ENCODE measurements at places on chromosomes 13 and 19.

- DNase-seq: peak; percentile 24
These were observed 11.0 kb downstream of the SIGLEC11 start for GRCh38 chr19:49949742-49950589.

DNA sequence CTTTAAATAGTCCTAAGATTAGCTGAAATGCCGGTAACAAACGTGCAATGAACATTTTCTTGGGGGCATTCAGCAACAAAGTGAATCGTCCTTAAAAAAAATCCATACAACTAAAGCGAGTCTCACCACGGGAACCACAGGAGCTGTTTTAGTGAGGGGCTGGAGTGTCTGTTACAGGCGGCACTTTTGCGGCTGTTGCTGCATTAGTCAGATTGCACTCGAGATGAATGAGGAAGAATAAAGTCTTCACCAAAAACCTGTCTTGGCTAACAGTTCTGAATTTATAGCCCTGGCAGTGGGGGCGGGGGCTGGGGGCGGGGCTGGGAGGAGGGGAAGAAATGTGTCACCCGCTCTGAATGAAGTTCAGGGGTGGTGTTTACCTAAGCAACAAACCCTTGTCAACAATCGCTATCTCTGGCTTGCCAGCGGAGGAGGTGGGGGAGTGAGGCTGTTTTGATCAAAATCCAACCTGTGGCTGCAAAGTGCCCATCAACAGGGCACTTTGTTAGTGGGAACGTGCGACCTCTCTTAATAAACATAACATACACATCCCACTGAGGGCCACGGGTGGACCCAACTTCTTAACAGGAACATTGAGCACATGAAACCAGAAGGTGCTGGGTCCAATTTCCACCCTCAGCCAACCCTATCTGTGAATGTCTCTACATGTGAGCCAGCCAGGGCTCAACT, 44.5 kb downstream of the RFX2 start:
- peak; percentile 87 for DNase-seq

- DNase-seq: no peak
These were observed 81.6 kb downstream of the DPF1 start for GRCh38 chr19:38142176-38143035.

GRCh38 chr19:45809643-45810159, 5.4 kb downstream of the RSPH6A start:
- DNase-seq: no peak

GRCh38 chr13:100108913-100109507, 20.1 kb downstream of the PCCA start:
- no peak for DNase-seq

DNA sequence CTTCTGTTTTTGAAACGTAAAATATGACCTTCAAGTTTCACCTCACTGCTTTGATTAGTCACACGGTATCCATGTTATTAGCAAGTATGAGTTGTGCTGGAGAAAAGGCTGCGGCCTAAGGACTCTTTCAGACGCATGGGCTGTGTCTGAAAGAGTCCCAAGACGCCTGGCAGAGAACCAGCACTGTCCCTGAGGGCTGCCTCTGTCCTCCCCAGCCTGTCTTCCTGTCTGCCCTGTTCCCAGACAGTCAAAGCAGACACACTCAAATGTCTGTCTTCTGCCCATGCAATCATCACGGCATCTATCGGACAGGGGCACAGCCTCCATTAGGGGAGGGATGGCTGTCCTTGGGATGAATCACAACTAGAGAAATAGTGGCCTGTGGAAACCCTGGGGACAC, 65.5 kb downstream of the DPY19L3 start:
- DNase-seq: no peak

DNA sequence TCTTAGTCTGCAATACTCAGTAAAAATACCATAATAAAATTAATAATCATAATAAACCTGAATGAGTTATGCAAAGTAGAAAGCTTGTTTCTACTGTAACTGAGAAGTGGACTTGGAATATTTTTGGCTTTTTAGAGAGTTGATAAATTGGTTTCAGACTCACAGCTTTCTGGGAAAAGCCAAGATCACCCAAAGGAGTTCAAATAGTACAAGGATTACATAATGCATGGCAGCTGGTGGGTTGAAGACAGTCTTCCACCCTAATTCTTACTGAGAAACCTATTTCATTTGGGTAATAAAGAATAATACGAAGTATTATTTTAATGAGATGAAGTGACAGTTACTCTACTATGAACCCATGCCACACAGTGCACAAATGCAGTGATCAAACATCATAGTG, 139.4 kb upstream of the KLF12 start:
- DNase-seq: no peak

- DNase-seq: no peak
These were observed 32.5 kb upstream of the IRS2 start for GRCh38 chr13:109818886-109819285.

DNA sequence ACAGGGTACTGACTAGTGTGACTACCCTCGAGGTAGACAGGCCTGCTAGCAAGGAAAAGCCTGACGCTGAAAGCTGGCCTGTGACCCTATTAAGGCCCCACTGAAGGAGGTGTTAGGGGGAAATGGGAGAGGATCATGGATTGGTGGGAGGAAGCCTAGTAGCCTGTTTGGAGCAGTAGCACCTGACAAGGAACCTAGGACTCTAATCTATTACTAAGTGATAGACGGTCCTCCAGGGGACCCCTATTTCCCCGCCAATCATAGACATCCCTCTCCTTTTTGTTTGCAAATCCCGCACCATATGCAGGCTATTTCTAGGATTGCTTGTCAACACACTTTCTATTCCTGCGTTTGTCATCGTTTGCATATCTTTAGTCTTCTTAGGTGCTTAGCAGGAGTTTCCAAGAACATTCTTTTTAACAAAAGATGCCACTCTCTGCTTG, 1338.8 kb upstream of the MIR17HG start:
- no peak for DNase-seq

DNA sequence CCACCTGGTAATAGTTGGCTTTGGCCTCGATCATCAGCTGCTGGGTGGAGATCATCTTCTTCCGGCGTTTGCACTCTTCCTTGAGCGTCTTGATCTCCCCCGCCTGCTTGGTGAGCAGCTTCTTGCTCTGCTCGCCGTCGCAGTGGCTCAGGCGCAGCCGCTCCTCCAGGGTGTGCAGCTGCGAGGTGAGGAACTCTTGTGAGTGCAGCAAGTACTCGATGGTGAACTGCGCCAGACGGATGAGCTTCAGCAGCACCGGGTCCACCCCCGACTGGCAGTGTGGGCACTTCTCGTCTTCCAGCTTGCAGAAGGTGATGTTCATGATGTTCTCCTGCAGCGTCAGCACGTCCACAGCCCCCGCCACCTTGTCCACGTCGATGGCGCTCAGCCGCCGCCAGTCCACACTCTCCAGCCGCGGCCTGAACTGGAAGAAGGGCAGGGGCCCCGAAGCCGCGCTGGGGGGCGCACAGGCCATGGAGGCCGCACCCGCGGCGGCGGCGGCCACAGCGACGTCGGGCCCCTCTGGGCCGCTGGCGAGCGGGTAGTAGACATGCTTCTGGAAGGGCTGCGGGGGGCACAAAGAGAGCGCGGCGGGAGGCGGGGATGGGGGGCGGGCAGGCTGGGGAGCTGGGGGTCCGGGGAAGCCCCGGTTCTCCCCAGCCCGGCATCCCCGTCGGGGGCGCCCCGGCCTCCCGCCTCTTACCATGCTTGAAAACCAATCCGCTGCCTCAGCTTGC, 3.0 kb downstream of the DZIP1 start:
- DNase-seq: peak; percentile 72

GRCh38 chr13:26864576-26864975, 104.0 kb upstream of the GPR12 start:
- no peak for DNase-seq

GRCh38 chr13:76723551-76724232, 162.5 kb downstream of the KCTD12 start:
- peak; percentile 61 for DNase-seq

GRCh38 chr13:30898678-30899241, 7.3 kb upstream of the MEDAG start:
- DNase-seq: peak; percentile 57

- DNase-seq: no peak
These were observed 21.1 kb upstream of the FBXO27 start for GRCh38 chr19:39053276-39054090.

GRCh38 chr19:12752056-12752781, 628 bp downstream of the BEST2 start:
- DNase-seq: no peak

DNA sequence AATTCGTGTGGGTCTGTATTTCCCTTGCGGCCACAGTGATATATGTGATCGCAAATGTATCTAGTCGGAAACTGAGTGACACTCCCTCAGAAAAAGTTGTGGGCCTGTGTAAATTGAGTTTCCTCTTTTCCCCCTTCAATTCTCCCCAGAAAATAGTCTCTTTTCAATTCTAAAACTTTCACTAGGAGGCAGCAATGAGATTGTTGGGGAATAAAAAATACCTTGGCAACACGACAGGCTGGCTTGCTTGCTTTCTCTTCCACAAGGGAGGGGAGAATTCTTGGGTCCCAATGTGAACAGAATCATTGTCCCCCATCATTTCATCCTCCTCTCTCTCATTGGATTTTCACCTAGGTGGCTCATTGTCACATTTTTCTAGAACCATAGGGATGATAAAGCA, 3.7 kb upstream of the SOX21 start:
- no peak for DNase-seq

DNA sequence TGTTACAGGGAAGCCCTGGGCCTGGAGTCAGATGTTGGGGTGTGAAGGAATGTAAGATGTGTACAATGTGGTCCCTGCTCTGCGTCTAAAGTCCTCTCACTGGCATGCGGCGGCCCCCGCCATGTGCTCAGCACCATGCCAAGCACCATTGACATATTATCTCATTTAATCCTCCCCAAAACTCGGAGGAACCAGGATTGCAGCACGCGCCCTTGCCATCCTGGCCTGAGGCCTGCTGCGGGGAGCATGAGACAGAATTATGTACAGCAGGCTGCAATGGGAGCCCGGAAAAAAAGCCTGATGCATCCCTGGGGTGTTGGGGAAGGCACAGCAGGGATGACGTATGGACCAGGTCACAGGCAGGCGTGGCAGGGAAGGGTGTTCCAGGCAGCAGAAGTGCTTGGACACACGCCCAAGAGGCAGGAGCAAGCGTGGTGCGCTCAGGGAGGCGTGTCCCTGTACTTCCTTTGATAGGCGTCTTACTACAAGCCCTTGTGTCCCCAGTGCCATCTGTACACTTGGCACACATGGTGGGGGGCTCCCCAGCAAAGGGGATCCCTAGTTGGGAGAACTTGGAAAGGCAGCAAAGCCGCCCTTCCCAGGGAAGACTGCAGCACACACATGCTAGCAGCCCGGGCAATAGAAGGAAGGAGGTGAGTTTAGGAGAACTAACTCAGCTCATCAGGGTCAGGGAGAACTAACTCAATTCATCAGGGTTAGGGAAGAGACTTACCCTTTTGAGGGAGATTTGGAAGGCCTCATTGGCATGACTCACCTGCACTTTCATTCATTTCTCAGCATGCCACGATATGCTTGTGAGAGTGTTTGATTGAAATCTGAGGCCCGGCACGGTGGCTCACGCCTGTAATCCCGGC, 3.4 kb downstream of the EVI5L start:
- DNase-seq: no peak

DNA sequence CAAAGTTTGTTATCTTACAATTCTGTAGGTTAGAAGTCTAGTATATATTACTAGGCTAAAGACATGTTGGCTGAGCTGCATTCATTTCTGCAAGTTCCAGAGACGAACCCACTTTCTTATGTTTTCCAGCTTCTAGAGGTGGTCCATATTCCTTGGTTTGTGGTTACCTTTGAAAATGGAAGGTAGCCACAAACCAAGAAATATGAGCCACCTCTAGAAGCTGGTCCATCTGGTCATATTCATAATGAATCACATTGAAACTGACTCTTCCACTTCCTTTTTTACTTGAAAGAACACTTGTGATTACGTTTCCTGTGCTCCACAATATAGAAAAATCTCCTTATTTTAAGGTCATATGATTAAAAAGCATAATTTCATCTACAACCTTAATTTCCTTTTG, 943.0 kb upstream of the PCDH9 start:
- DNase-seq: no peak

GRCh38 chr19:31352782-31353651, 3.8 kb upstream of the TSHZ3 start:
- no peak for DNase-seq

GRCh38 chr13:111577208-111577828, 256.9 kb downstream of the TEX29 start:
- peak; percentile 50 for DNase-seq

GRCh38 chr13:20609145-20609544, 42.2 kb downstream of the IFT88 start:
- no peak for DNase-seq

- peak; percentile 60 for DNase-seq
These were observed 9.6 kb downstream of the CAPN12 start for GRCh38 chr19:38734426-38735256.

DNA sequence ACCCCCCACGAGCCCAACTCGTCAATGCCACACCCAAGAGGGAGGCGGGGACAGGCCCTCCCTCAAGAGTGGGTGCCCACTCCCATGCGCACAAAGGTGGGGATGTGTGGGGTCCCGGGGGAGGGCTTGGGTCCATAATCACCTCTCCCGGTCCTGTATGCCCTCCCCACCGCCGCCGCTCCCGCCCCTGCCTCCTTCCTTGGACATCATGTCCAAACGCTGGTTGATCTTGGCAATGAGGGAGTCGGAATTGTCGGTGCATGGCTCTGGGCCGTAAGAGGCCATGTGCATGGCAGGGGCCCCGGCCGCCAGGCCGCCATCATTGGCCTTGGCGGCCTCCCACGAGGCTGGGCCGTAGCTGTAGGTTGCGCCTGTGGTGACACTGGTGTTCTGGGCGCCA, 5.9 kb downstream of the AKAP8 start:
- DNase-seq: no peak

- no peak for DNase-seq
These were observed 11.8 kb upstream of the BTBD2 start for GRCh38 chr19:2027361-2027760.

GRCh38 chr19:46631481-46631880, 4.5 kb downstream of the GNG8 start:
- no peak for DNase-seq

Data from aorta (tissue), 5 donors.